Stimulated activated CD8-positive, alpha-beta memory T cell treated with anti-CD3 and anti-CD28 coated beads, Interleukin-7, amount 100 ng/mL, for 1 hour (primary cell): ENCODE measurements at places on chromosomes 6 and 20.

DNA sequence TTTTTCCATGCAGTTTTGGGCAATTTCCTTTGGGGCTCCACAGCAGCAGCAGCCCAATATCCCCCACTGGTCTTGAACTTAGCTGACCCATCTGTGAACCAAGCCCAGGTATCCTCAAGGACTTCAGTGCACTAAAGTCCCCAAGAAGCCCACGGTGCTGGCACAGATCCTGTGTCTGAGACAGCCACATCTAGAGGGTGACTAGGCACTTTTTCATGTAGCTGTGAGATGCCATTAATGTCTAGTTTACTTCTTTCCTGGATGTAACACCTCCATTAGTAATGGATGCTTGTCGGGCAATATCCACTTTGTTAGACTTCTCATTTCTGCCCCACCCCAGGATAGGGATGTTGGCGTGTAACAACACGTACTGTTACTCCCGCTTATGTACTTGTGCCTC, 176.2 kb upstream of the PROKR2 start:
- no peak for DNase-seq

DNA sequence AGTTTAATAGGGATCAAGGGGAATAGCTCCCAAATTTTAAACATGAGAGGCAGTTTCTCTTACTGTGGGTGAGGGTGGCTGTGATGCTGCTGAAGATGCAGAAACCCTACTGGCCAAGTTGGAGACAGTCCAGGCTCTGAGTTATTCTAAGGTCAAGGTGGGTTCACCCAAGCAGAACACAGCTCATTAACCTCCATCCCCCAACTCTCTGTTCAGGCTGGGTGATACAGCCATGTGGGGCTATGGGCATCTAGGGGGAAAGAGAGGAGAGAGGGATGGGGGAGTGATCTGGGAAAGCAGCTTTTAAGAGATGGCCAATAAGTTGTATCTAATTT, 18.9 kb upstream of the TRAM2 start:
- no peak for DNase-seq

DNA sequence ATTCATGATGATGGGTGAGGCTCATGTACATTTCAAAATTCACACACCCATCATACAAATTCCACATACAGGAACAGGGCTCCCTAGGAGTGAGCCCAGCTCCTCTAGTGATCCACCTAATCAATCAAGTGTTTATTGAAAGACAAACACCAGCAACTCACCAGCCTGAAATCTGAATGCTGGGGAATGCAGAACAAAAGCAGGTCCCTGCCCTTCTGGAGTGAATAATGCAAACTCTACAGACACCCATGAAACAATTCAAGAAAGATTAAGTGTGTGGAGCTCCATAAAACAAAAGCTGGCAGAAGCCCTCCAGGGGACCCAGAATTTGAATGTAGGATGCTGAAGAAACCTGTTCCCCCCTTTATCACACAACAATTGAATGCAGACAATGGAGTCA, 396.7 kb upstream of the JARID2 start:
- DNase-seq: no peak

DNA sequence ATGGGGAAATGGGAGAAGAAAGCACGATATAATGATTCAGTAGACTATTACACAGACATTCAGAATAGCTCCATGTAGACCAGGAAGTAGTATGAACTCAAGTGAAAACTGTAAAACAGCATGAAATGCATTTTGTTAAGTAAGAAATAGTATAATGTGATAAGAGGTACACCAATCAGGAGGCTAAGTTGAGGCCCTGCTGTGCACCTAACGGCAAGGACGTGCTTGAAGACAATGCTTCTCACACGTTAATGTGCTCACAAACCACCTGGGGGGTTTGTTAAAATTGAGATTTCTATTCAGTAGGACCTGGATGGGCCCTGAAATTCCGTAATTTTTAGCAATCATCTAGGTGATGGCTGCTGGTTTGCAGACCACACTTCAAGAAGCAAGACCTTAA, 178.9 kb upstream of the SULF2 start:
- DNase-seq: no peak

GRCh38 chr6:27650620-27651370, 177.9 kb upstream of the ZNF184 start:
- no peak for DNase-seq

- DNase-seq: no peak
Observed at GRCh38 chr20:2918096-2919049, 45.1 kb downstream of the PTPRA start.

- no peak for DNase-seq
Observed at GRCh38 chr20:37729909-37730308, 36.1 kb downstream of the CTNNBL1 start.
